T-helper 2 cell treated with Interferon-gamma antibody and Interleukin-4, amounts not matched to agents 5 μg/mL and 100 μg/mL, for 36 hours (primary cell): ENCODE measurements at places on chromosomes 13 and 19.

- DNase-seq, result no peak
Measured at GRCh38 chr13:42066542-42066941, 18.1 kb downstream of the DGKH start.

- DNase-seq, result peak; percentile 99
Measured at GRCh38 chr19:16111160-16111908, at the start of gene RAB8A. Gene RAB8A, plus strand, starts transcription at chr19:16111889. Its CDS starts 13 bp downstream, at chr19:16111902.

- no peak for DNase-seq
Measured at GRCh38 chr19:5789886-5790558, 941 bp downstream of the DUS3L start.

DNA sequence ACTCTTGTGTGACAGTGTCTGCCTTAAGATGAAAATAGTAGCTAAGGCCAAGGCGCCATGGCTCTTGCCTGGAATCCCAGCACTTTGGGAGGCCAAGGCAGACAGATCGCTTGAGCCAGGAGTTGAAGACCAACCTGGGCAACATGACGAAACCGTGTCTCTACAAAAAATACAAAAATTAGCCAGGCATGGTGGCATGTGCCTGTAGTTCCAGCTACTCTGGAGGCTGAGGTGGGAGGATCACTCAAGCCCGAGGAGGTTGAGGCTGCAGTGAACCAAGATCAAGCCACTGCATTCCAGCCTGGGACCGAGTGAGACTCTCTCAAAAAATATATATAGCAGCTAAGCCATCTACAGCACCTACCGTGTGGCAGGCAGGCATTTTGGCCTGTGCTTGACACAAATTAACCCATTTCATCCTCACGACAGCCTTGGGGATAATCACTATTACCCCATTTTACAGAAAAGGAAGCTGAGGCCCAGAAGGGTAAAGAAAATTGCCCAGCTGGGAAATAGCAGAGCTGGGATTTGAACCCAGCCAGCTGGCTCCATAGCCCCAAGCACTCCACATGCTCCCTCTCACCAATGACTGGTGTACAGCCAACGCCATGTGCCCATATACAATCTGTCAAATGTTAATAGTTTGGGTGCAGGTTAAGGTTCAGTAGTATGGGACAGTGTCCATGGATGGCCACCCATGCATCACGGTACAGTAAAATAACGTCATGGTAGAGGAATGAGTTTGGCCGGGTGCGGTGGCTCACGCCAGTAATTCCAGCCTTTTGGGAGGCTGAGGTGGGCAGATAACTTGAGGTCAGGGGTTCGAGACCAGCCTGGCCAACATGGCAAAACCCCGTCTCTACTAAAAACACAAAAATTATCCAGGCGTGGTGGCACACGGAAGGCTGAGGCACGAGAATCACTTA is 3.1 kb downstream of the SLC1A5 start:
- DNase-seq, result no peak

- no peak for DNase-seq
Measured at GRCh38 chr13:84553227-84553626, 671.0 kb upstream of the SLITRK1 start.

- no peak for DNase-seq
Measured at GRCh38 chr13:59452189-59452890, 711.4 kb downstream of the DIAPH3 start.

DNA sequence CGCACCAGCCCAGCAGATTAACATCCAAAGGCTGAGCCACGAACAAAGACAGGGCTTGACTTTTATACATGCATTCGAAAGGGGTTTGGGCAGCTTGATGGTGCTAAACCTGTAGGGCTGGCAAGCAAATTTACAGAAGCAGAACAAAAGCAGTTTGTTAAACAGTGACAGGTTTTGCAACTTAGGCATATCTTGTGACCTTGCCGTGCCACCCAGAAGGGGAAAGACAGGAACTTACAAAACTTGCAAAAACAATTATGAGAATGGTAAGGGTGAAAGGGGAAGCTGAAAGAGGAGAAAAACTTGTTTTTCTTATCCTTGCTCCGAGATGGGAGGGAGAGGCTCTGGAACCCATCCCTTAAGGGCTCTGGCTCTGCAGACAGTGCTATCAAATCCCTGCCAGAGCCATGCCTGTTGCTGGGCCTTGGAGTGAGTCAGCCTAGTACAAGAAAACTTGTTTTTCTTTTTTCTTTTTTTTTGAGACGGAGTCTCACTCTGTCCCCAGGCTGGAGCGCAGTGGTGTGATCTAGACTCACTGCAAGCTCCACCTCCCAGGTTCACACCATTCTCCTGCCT is 1325.2 kb upstream of the PRR20A start:
- no peak for DNase-seq

GRCh38 chr19:56955637-56956216 is 115.2 kb upstream of the PEG3 start:
- no peak for DNase-seq

- peak; percentile 13 for DNase-seq
Measured at GRCh38 chr13:48155848-48156247, 60.9 kb upstream of the MED4 start.

- no peak for DNase-seq
Measured at GRCh38 chr19:41555748-41556147, 20.2 kb upstream of the CEACAM21 start.

GRCh38 chr19:8580710-8581281 is 3.6 kb upstream of the MYO1F start:
- peak; percentile 79 for DNase-seq

DNA sequence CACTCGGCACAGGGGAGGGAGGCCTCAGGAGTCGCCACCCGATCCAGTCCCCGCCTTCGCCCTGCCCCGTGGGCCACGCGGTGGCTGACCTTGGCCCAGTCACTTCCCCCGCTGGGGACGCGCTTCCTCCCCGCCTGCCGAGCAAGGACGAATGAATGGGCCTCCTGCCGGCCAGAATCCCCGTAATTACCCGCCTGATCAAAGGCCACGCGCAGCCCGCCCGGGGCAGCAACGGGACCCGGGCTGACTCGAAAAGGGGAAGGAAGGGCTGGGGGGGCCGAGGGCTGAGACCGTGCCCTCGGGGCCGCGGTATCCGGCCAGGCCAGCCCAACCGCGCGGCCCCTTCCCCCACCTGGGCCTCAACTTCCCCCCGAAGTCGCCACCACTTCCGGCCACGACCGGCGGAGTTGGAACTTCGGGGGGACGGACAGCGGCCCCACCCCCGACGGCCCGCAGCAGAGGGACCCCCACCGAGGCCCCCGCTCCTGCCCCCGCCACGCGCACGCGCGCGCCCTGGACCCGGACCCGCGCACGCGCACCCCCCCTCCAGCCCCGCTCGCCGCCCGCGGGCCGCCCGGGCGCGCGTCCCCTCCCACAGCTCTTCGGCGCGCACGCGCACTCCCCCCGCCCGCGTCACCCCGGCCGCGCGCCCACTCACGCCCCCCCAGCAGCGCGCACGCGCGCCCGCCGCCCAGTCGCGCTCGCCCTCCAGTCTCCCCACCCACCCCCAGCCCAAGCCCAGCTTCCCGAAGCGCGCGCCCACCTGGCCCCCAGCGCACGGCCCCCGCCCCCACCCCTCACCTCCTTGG is 520 bp downstream of the ZNF787 start:
- DNase-seq, result peak; percentile 82

DNA sequence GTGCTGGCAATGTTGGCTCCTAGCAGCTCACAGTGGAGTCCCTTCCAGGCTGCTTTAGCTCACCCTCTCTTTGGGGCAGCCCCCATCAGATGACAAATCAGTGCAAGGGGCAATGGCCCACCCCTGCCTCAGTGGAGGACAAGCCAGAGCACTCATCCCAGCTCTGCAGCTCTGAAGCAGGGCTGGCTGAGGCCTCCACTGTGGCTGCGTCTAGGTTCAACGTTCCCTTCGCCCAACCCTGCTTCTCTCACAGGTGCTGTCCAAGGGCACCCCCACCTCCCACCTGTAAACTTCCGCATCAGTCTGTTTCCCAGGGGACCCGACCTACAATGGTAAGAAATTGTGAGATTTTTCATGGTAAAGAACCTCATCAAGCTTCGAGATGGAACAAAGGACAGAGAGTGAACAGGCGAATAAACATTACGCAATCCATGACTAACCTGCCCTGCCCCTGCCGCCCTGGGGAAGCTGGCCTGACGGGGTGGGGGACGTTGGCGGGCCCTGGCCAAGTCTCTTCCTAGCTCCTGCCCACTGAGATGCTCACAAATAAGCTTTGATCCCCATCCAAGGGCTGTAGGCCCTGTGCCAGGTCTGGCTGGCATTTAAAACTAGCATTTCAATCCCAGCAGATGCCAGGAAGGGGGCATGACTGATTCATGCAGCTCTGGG is 40.5 kb downstream of the DZIP1 start:
- DNase-seq, result no peak

- DNase-seq, result no peak
Measured at GRCh38 chr19:33492951-33493350, 28.6 kb downstream of the PEPD start.

DNA sequence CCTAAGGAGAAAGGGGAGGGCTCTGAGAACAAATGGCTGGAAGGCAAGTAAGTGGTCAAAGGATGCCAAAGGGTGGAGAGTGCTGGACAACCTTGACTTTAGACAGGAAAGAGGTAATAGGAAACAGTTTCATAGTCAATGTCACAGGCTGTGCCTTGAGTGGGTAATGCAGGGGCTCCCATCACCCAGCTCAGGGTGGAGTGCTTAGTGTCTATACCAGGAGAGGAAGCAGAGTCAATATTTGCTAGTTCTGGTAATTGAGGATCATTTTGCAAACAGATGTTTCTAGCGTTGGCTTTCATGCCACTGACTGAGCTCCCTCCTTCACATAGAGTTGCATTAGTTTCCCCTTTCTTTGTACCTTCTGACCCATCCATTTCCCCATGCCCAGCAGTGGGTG is 64.6 kb upstream of the KL start:
- no peak for DNase-seq
